ENCODE measurements at places on chromosomes 3 and 15.

DNA sequence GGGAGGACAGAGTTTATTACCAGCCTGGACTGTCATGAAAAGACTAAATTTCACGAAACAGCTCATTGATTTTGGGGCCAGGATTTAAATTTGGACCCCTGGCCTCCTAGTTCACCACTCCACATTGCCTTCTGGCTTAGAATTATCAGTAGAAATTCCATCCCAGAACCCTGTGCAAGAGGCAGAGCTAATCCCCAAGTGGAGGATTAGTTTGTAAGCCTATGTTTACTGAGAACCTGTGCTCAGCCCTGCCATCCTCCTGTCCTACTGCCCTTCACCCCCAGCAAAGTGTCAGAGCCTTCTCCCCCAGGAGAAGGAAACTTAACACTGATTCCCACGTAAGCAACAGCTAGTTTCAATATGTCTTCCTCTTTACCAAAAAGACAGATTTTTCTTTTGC lies 99.4 kb downstream of the SST start:
- DNase-seq = no peak

- no peak for DNase-seq
These were observed 17.4 kb downstream of the ARL14 start for GRCh38 chr3:160694345-160694744.

GRCh38 chr3:15342945-15343344 lies 10.6 kb upstream of the SH3BP5 start:
- no peak for DNase-seq

GRCh38 chr3:14508966-14509795 lies 31.0 kb downstream of the GRIP2 start:
- peak; percentile 43 for DNase-seq

- DNase-seq = no peak
These were observed 379.9 kb upstream of the RASGRP1 start for GRCh38 chr15:38944536-38944935.

All from activated effector memory CD4-positive, alpha-beta T cell treated with Interleukin-2 at 50 U/mL for 16 hours (primary cell).